ENCODE measurements at places on chromosomes 3 and 15.

GRCh38 chr3:183975981-183976662 lies 41.6 kb downstream of the ABCC5 start:
- H3K36me3 ChIP-seq, result 0 out of 2 replicates have a peak, but pooled peaks cover 3% of the 10 kb centered on the region
- H3K4me3 ChIP-seq, result no peak overlapping the region
- H3K27me3 ChIP-seq, result no peaks in the 10 kb centered on the region

DNA sequence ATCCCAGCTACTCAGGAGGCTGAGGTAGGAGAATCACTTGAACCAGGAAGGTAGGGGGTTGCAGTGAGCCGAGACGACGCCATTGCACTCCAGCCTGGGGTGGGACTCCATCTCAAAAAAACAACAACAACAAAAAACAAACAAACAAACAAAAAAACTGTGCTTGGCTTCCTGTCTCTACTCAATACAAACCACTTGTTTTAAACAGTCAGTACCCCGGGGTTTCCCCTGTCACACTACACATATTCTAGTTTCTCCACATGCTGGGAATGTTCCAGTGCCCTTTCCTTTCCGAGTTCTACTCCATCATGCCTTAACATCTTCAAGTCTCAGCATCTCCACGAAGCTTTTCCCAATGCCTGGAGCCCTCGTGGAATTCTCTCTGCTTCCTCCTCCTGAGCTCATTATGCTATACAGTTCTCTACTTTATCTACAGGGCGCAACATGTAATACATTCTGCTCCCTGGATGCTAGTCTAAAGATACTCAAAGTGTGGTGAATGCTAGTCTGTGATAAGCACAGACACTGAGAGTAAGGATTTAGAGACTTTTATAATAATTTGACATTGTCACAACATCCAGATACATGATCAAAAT lies 7.8 kb downstream of the EMC3 start:
- H3K27ac ChIP-seq, result no peak overlapping the region
- H3K36me3 ChIP-seq, result no peaks in the 10 kb centered on the region
- H3K4me3 ChIP-seq, result no peak overlapping the region
- H3K27me3 ChIP-seq, result no peaks in the 10 kb centered on the region

DNA sequence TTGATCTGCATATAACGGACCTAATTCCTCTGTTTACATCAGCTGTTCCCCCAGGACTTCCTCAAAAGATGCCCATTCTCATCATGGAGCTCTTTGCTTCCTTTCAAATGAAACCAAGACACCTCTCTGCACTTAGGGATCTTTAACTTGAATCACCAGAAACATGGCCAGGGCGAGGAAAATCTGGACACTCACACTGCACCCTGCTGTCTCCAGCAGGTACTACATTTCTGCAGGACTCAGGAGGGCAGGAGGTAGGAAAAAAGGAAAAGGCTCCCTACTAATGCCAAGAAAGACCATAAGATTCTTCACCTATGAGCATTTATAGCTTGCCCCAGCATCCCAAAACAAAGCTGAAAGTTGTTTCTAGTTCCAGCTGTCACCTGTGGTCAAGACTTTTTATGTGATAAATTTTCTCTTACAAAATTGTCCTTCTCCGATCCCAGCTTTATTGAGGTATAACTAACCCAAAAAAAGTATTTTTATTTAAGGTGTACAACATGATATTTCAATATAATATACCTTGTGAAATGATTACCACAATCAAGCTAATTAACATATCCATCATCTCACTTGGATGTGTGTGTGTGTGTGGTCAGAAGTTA lies 87.3 kb upstream of the C15orf61 start:
- no peak overlapping the region for H3K27ac ChIP-seq
- H3K4me1 ChIP-seq, result no peaks in the 10 kb centered on the region
- H3K36me3 ChIP-seq, result no peaks in the 10 kb centered on the region
- no peak overlapping the region for H3K4me3 ChIP-seq

- H3K4me1 ChIP-seq, result no peaks in the 10 kb centered on the region
- no peaks in the 10 kb centered on the region for H3K36me3 ChIP-seq
- no peak for DNase-seq
- no peak overlapping the region for H3K27ac ChIP-seq
- no peak overlapping the region for H3K4me3 ChIP-seq
These were observed 14.9 kb downstream of the LIPH start for GRCh38 chr3:185537369-185537970.

DNA sequence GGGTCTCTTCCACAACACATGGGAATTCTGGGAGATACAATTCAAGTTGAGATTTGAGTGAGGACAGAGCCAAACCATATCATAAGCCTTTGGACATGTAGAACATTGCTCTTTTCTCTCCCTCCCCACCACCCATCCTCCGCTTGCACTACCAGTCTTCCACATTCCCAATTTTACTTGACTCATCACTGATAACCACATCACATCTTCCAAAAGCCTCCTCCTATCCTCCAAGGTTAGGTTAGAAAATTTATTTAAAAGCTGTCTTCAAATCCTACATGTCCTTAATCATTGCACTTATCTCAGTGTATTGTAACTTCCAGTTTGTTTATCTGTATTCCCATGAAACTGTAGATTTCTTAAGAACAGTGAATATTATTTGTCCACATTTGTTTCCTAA lies 10.4 kb downstream of the ZBED2 start:
- H3K36me3 ChIP-seq, result no peaks in the 10 kb centered on the region
- no peak overlapping the region for H3K27ac ChIP-seq
- H3K4me1 ChIP-seq, result no peaks in the 10 kb centered on the region
- no peak for DNase-seq
- H3K4me3 ChIP-seq, result no peak overlapping the region

DNA sequence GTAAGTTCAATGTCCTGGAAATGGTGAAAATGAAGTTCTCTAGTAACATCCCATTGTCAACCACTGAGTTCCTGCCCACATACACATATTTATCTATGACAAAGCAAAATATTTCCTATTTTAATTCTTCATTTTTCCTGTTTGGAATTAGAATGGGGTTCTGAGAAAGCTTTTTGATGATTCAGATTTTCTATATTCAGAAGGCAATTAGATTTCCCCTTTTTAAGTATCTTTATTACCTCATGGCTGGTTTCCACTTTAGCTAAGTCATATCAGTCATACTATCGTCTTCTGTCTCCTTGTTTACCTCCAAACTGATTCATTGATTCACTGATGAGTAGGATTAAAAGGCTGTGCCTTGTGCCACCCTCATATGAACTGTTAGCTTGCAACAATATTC lies 17.9 kb downstream of the ETFA start:
- no peaks in the 10 kb centered on the region for H3K36me3 ChIP-seq
- DNase-seq, result no peak
- H3K27ac ChIP-seq, result no peak overlapping the region
- H3K4me3 ChIP-seq, result no peak overlapping the region

DNA sequence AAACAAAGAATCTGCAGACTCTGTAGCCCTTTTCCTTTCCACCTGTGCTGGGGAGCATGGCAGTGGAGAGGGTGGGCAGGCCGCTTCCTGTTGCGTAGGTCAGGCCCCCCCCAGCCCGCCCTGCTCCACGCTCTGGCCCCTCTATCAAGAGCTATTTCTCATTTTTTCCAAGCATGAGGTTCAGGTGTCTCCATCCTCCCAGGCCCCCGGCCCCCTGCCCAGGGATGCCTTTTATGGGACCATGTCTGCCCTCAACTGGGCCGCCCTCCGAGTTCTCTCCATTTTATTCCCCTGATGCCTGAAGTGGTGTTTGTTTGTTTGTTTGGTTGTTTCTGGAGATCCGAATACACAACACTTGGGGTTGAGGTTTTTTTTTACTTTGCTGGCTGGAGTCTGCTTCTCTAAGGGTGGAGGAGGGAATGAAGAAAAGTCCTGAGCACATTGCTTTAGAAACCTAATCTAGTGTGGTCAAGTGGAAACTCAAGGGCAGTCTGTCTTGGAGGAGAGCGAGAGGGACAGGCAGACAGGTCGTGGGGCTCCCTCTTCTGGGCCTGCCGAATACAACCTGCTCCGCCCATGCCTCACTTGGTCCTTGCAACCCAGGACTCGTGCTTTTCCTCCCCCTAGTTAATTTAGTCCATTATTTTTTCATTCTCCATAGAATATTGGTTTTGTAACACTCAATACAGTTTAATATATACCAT lies 176.5 kb upstream of the LYSMD4 start:
- H3K27me3 ChIP-seq, result no peaks in the 10 kb centered on the region
- H3K36me3 ChIP-seq, result no peaks in the 10 kb centered on the region
- no peak overlapping the region for H3K4me3 ChIP-seq
- no peaks in the 10 kb centered on the region for H3K4me1 ChIP-seq
- no peak overlapping the region for H3K27ac ChIP-seq
- no peak for DNase-seq

- H3K36me3 ChIP-seq, result no peaks in the 10 kb centered on the region
- DNase-seq, result no peak
- no peak overlapping the region for H3K4me3 ChIP-seq
- no peak overlapping the region for H3K27ac ChIP-seq
- H3K4me1 ChIP-seq, result no peaks in the 10 kb centered on the region
- no peaks in the 10 kb centered on the region for H3K27me3 ChIP-seq
These were observed 5.2 kb upstream of the EBLN2 start for GRCh38 chr3:73056014-73056844.

DNA sequence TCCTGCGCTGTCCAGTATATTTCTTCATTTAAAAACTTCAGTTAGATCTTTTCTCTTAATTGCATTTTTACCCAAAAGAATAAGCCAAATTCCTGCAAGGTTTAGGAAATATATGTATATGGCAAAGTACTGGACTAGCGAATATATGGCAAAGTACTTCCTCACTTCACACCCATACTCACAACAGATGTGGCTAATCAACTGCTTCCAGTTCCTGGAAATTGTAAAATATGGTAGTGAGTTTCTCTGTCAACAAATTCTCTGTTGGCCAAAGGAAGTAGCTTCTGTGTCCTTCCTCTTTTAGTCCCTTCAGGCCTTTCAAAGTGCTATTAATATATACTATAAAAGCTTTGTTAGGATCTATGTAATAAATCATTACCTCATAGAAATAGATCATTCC lies 22.0 kb downstream of the GPR15 start:
- H3K36me3 ChIP-seq, result no peaks in the 10 kb centered on the region
- DNase-seq, result no peak
- no peak overlapping the region for H3K4me3 ChIP-seq
- H3K27ac ChIP-seq, result no peak overlapping the region
- H3K4me1 ChIP-seq, result no peaks in the 10 kb centered on the region

- no peaks in the 10 kb centered on the region for H3K4me1 ChIP-seq
- H3K4me3 ChIP-seq, result no peak overlapping the region
- H3K27ac ChIP-seq, result no peak overlapping the region
- H3K27me3 ChIP-seq, result no peaks in the 10 kb centered on the region
- no peak for DNase-seq
These were observed 38.8 kb upstream of the TNFSF10 start for GRCh38 chr3:172561897-172562640.

DNA sequence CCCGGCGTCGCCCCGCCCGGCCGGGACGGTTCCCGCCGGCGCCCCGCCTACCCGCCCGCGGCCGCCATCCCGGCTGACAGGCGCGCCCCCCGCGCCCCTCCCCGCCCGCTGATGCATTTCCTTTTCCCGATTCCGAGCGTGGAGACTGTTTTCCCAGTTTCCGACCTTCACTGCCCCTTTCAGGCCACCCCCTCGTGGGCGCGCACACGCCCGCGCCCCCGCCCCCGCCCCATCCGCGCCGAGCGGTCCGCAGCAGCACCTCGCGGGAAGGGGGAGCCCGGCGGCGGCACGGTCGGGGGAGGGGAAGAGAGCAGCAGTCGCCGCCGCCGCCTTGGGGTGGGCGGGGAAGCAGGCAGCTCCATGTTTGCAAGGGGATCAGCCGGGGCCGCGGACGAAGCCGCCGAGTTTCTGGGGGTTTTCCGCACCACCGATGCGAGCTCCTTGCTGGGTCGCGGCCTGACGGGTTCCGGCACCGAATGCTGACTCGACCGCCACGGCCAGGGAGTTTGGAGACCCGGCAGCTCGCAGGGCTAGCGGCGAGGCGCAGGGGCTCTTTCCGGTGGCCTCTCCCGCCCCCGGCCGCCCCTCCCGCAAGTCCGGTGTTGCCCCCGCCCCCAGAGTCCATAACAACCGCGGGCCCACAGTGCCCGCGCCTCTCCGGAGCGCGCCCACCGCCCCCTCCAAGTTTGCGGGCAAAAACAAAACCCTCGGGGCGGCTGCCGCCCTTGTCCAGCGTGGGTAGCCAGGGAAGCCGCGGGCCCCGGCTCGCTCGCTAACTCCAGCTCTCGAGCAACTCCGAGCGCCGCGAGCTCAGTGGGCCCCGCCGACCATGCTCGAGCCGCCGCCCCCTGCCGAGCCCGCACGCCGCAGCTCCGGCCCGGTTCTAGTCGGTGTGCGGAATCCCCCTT lies 3.2 kb upstream of the SIN3A start:
- peaks cover 1% of the 10 kb centered on the region for H3K36me3 ChIP-seq
- no peak overlapping the region for H3K27ac ChIP-seq
- no peaks in the 10 kb centered on the region for H3K4me1 ChIP-seq
- H3K4me3 ChIP-seq, result peak overlapping the region; percentile 64
- peak; percentile 5 for DNase-seq

DNA sequence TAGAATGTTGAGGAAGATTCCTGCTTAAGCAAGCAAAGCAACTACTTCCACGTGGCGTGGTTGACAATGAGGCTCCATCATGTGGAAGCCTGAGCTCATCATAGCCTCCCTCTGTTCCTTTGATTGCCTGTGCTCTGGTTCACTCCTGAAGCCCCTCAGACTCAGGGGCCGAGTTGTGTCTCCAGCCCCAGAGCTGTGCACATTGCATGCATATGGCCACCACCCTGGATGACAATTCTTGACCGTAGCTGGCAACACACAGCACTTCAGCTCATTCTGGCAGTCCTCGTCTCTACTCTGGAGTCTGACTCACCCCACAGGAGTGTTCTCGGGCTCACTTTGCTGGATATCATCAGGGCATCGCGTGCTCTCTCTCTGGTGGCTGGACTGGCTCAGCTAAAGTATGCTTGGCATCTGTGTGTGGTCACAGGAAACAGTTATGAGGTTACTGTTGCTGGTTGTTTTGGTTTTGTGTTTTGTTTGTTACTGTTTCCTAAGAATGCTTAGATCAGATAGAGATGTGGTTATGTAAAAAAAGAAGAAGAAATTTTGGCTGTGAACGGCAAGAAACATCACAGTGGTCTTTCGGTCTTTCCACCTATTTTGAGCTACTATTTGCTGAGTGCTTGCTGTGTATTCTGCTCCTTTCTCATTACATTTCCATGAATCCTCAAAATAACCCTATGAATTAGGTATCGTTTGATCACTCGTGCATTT lies 41.6 kb upstream of the MRPS22 start:
- no peaks in the 10 kb centered on the region for H3K36me3 ChIP-seq
- no peak for DNase-seq
- H3K27me3 ChIP-seq, result no peaks in the 10 kb centered on the region
- no peaks in the 10 kb centered on the region for H3K4me1 ChIP-seq
- H3K27ac ChIP-seq, result no peak overlapping the region

- no peak overlapping the region for H3K4me3 ChIP-seq
- H3K27ac ChIP-seq, result no peak overlapping the region
- no peak for DNase-seq
- no peaks in the 10 kb centered on the region for H3K36me3 ChIP-seq
These were observed 85.1 kb upstream of the SAMMSON start for GRCh38 chr3:69914395-69914794.

DNA sequence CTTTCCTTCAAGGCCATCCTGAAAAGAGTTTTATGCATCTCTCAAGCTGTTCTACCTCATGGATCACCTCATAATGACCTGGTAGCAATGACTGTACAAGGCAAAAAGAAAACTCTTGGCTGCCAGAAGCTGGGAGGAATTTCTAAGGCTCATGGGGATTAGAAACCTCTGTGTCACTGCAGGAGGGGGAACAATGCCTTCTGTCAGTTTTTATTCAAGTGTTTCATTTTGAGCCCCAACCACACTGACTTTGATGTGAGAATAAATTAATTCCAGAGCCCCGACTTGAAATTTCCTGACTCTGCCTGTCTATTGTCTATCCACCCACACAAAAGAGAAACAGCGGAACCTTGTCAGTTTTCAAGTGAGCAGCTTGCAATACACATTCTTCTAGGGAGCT lies 58.7 kb upstream of the MRPL3 start:
- H3K4me1 ChIP-seq, result peaks cover 1% of the 10 kb centered on the region
- DNase-seq, result no peak
- no peak overlapping the region for H3K4me3 ChIP-seq
- no peaks in the 10 kb centered on the region for H3K27me3 ChIP-seq

Data from iPS DF 6.9 (cell line).